Stimulated activated CD8-positive, alpha-beta memory T cell treated with anti-CD3 and anti-CD28 coated beads, Interleukin-15, amount 100 ng/mL, for 48 hours (primary cell): ENCODE measurements at places on chromosomes 5 and 9.

- DNase-seq = no peak
Measured at GRCh38 chr9:96158909-96159575, 142.9 kb downstream of the HSD17B3 start.

DNA sequence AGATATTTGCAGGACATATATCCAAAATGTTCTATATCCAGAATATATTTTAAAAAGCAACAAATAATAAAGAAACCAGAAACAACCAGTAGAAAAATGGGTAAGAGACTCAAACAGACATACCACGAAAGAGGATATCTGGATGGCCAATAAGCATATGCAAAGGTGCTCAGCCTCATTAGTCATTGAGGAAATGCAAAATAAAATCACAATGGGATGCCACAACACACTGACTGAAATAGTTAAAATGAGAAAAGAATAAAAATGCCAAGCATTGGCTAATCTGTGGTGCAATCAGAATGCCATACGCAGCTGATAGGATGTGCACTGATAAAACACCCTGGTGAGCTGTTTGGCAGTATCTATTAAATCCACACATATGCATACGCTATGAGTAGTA is 265.8 kb upstream of the ANKH start:
- DNase-seq = no peak

GRCh38 chr9:136299541-136299940 is 4.4 kb downstream of the CCDC187 start:
- DNase-seq = no peak

DNA sequence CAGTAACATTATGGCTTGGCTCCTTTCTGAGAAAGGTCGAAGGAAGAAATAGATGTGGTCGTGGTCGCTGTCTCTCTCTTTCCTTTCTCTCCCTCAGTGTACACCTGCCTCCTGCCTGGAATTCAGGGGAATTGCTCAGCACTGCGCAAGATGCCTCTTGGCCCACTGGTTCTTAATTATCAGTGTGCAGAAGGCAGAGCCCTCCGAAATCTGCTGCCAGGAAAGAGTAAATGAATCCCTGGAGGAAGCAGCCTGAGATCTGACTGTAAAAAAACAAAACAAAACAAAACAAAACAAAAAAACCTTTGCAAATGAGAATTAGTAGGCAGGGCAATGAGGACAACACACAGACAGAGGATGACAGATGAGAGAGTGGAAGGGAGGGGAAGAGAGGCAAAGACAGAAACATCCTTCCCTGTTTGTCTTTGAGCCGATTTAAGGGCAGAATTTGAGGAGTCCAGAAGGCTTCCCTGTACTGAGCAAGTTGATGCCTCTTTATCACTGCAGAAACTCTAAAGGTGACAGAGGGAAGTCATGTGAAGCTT is 113.8 kb upstream of the PUM3 start:
- no peak for DNase-seq

GRCh38 chr9:121350993-121351561 is 19.0 kb downstream of the STOM start:
- no peak for DNase-seq

GRCh38 chr9:4967523-4967922 is 17.5 kb upstream of the JAK2 start:
- no peak for DNase-seq

DNA sequence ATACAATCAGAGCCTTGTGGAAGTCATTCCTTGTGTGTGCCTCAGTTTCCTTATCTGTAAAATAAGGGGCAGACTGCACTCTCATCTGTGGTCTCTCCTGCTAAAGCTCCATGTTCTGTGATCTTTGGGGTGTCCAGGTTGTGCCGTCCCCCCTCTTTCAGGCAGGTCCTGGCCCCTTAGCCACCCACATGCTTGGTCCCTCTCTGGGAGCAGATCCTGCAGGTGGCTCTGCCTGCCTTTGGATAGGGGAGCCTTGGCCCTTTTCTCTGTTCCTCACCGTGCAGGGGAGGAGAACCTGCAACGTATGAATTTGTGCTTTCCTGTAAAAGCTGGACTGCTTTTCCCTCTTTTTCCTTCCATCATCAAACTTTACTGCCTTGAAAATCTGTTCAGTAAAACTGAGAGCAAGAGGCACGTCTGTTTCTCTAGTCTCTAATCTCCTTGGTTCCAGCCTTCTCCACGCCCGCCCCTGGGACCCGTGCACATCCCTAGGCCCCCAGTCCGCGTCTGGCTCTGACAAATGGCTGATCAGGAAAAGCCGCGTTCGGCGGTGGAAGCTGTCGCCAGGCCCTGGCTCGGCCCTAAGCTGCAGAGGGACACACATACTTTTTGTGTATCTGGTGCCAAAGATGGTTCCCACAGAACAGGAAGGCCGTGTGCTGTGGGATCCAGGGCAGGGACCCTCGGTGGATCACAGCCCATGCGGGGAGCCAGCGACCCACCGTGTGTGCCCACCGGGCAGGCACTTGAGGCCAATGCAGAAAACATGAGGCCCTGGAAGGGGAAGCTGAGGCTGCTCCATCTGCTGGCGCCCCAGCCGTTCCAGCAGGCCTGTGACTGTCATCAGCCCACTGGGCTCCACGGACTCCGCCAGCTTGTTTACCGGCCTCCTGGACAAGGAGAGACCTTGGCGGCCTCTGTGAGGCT is 43.4 kb upstream of the COL5A1 start:
- no peak for DNase-seq

DNA sequence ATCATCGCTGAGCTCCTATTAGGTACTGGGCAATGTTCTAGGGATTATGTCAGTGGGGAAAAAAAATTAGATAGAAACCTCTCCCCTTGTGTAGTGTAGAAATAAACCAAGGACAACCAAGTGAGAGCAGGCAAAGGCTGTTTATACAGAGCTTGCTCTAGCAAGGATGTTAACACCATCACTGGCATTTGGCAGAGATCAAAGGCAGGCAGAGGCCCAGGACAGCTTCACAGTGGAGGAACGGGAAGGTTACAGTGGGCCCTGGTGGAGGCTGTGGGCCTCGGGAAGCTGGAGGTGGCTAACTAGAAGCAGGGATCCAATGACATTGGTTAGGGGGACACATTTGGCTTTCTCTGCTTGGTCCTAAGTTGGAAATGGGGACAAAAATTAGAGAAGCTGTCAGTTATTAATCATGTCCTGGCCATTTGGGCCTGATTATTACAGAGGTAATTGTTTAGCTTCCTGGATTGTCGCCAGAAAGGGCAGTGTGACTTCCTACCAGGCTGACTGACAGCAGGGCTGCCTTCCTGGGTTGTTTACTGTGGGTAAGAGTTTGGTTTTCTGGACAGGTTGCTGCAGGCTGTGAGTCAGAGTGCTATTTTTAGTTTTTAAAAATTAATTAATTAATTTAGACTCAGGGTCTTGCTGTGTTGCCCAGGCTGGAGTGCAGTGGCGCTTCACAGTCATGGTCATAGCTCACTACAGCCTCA is 259.3 kb downstream of the ROR2 start:
- no peak for DNase-seq
